ENCODE measurements at places on chromosomes 1 and 21.

- peak; percentile 35 for DNase-seq
These were observed 114.4 kb downstream of the CENPF start for GRCh38 chr1:214717351-214717750.

DNA sequence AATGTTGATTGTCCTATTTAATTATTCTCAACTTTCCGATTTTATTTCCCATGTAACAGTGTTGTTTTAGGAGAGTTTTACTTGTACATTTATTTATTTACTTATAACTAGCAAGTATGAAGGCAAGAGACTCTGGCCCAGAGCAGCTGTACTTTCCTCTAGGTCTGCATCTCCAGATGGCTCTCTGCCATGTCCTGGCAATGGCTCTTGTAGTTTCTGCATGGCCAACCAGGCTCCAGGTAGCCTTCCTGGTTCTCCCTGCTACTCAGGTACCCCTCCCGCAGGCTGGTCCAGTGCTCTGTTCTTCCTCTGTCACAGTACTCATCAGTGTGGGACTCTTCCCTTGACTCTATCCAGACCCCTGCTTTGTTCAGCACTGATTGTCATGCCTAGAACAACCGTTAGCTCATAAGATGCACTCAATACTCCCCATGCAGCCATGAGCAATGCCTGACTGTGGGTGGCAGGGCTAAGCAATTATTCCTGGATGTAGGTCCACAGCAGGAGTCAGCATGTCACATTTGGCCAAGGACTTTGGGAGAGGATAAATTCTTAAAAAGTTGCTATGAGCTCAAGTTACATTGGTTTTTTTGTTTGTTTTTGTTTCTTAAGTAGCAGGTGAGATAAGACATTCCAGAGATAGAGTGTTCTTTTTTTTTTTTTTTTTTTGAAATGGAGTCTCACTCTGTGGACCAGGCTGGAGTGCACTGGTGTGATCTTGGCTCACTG, 10.9 kb upstream of the IL20 start:
- DNase-seq: peak; percentile 34

DNA sequence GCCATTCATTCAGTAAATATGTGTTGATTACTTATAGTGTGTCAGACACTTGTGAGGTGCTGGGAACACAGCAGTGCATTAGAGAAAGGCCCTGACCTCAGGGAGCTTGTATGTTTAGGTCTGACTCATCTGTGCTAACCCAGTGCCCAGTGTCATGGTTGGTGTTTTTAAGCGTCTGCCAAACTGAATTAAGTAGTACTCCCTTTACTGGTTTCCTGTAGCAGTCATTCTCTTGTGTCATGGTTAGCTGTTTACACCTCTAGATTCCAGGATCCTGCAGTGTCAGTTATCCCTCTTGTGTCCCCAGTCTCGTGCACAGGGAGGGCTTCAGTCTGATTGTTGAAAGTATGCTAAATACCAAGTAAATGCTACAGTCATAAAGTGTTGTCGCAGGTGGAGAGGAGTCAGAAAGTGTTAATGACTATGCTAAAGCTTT, 14.2 kb downstream of the UCK2 start:
- DNase-seq: peak; percentile 68

DNA sequence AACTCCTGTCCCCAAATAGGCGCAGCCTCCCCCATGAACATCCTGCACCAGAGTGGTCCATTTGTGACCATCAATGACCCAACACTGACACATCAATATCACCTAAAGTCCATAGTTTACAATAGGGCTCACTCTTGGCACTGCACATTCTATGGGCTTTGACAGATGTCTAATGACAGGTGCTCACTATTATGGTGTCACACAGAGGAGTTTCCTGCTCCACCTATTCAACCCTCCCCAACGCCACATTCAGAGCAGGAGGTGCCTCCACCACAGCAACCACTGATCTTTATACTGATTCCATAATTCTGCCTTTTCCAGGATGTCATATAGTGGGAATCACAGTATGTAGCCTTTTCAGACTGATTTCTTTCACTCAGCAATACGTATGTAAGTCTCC, 24.2 kb downstream of the GNG4 start:
- no peak for DNase-seq

- DNase-seq: no peak
These were observed 32.3 kb downstream of the SLC2A1 start for GRCh38 chr1:42926235-42926878.

GRCh38 chr1:204660509-204660908, 25.0 kb downstream of the LRRN2 start:
- no peak for DNase-seq

All from choroid plexus epithelial cell (primary cell).